ENCODE measurements at places on chromosomes 16 and 17.

- no peak for DNase-seq
Measured at GRCh38 chr16:27780468-27781194, 230.7 kb downstream of the KATNIP start.

GRCh38 chr17:15957206-15957605 is 12.3 kb downstream of the ADORA2B start:
- peak; percentile 59 for DNase-seq

DNA sequence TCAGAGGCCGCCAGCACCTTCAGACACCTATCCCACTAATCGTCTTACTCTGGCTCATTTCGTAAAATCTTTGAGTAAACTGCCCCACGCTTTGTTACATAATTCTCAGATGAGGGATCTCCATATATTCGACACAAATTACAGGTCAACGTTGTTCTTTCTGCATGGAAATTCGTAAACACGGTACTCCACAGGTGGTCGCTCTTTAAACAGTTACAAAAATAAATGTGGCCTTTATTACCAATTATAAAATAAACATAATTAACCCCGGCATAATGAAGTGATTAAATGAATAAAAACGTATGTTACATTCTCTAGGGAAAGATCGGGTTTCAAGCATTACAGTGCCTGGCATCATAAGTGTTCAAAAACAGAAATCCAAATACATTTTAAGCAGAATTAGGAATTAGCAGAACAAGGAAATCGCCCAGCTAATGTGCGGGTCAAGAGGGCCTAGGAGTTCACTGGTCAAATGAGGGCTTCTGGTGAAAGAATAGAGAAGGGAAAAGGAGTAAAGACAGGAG is 943 bp upstream of the PIP4K2B start:
- DNase-seq = no peak

- DNase-seq = no peak
Measured at GRCh38 chr16:57701759-57702371, 7.3 kb downstream of the DRC7 start.

- DNase-seq = no peak
Measured at GRCh38 chr17:32660496-32660985, 173.7 kb downstream of the CDK5R1 start.

DNA sequence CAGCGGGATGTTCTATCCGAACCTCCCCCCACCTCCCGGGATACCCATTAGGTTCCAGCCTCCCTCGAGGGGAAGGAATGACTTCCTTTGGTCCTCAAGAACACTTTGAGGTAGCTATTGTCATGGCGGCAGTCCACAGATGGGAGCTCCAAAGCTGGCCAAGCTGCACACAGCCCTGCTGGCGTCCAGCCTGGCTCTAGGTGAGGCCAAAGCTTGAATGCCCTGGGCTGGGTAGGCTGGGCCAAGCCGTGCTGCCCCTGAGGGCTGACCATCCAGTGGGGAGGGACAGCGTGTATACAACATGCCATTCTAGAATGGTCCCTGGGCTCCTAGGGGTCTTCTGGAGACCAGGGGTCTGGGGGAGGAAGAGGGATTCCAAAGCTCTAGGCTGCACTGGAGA is 43.5 kb downstream of the PEMT start:
- DNase-seq = no peak

- DNase-seq = no peak
Measured at GRCh38 chr17:62965174-62965685, 805 bp upstream of the TANC2 start.

DNA sequence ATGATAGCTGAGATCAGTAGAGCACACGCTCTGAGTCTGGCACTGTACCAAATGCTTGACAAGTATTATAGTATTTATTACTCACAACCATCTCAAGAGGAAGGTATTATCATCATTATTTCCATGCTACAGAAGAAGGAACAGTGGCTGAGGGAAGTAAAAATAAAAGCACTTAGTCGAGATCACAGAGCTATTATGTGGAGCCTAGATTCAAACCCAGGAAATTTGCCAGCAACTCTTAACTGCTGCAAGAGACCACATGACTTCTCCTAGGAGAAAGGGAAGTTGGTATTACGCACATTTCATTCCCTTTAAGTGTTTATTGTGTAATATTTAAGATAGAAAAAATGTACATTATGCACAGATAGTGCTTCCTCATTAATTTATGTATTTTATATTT is 1.0 kb upstream of the RHOT1 start:
- DNase-seq = peak; percentile 92

DNA sequence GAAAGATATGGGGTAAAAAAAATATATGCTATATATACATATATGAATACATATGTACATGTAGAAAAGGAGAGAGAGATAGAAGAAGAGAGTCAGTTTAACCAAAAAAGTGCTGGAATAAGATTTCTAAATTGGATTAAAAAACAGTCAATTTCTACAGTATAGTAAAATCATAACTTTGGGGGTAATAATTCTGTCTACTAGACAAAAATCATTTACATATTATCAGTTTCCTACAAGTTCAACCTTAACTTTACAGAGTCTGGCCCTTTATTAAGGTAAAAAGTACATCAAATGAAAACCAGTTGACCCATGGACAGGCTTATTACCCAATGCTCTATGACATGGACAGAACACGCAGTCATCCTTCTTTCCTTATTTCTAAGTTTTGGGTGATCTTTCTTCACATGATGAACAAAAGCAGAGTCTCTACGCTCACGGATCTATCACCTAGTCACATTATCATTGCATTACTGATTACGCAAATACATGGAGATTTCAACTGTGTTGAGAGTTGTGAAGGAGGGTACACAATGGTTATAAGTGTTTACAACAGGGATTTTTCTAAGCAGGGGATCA is 63.9 kb upstream of the SMIM36 start:
- no peak for DNase-seq

DNA sequence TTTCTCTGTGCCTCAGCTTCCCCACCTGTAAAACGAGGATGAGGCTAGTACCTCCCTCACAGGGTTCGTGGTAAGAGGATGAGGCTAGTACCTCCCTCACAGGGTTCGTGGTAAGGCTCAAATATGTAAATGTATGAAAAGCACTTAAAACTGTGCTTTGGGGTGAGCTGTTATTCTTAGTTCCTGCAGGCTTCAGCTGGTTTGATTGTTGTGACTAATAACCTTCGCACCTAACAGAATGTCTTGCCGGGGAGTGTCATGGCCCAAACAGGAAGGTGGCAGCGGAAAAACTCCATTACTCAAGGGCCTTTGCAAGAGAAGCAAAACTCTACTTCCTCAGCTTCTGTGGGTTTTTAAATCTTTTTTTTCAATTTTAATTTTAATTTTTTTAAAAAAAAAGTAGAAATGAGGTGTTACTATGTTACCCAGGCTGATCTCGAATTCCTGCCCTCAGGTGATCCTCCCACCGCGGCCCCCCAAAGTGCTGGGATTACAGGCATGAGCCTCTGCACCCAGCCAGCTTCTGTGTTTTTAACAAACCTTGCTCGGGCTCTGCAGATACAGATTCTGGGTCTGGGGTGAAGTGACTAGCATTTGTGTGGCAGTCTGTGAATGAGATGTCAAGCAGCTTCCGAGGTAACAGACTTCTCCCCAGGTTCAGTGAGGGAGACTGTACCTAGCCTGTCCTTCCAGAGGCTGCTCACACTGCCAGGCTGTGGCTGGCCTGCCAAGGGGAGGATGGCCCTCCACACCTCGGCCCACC is 103.0 kb downstream of the RAB11FIP4 start:
- no peak for DNase-seq

DNA sequence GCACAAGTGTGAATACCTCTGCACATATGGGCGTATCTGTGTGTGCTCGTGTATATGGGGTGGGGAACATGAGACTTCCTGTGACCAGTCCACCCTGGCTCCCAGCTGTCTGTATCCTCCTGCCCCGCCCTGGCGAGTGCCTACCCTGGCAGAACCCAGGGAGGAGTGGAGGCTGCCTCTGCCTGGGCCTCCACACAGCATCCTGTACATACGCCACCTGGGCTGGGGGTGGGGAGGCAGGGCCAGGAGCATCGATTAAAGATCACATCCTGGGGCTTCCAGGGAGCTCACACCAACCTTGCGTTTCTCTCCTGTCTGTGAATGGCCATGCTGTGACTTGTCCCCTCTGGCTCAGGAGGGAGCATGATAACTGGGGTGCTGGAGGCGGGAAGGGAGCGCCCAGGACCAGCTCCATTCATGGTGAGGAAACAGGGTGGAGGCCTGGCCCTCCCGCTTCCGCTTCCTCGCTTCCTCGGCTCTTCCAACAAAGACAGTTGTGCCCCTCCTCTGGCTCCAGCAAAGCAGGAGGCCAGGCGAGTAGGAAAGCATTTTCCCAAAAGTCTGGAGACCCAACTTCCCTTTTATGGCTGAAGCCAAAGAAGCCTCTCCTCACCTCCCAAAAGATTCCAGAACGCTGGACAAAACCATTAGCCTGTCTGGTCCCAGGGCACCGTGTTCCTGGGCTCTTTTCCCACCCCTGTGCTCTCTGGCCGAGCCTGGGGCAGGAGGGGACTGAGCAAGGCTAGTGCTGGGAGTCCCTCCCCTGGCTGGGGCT is 22.9 kb downstream of the ADAM11 start:
- DNase-seq = no peak
